ENCODE measurements at places on chromosomes 6 and 20.

- DNase-seq: no peak
These were observed 900.1 kb upstream of the CITED2 start for GRCh38 chr6:140274548-140274947.

DNA sequence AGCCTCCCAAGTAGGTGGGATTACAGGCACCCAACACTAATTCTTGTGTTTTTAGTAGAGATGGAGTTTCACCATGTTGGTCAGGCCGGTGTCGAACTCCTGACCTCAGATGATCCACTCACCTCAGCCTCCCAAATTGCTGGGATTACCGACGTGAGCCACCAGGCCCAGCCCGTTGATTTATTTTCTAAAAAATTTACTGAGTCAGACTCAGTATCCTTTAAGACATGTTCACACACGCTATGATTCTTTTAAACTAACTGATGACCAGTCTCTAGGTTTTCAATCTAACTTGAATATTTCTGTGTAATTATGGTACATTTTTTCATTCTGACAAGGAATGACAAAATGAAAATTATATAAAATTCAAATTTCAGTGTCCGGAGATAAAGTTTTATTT, 114.5 kb downstream of the MMUT start:
- no peak for DNase-seq

GRCh38 chr6:167760979-167761793, 65.5 kb upstream of the AFDN start:
- DNase-seq: no peak

DNA sequence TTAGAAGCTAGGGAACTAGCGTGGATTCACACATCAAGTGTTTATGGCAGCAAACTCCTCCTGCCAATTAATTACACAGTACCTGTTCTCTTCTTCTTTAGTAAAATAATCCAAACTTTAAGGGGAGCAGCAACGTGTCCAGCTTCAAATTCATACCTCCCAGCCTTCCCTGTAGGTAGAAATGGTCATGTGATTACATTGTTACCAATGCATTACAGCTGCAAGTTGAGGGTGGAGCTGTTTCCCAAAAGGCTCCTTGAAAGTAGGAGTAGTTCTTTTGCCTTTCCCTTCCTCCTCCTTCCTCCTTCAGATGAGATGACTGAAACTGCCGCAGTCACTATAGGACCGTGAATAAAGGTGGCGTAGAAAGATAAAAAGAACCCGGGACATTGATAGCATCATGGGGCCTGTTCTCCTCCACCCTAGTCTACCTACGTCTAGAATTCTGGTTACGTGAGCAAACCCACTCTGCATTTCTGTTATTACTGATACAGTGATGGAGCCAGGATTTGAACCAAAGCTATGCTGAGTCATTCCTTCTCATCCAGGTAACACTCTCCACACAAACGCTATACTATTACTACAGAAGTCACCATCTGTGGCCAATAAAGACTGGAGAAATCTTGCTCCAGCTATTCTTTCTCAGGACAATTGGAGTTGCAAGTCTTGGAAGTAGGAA, 18.2 kb downstream of the LINC00237 start:
- DNase-seq: no peak

DNA sequence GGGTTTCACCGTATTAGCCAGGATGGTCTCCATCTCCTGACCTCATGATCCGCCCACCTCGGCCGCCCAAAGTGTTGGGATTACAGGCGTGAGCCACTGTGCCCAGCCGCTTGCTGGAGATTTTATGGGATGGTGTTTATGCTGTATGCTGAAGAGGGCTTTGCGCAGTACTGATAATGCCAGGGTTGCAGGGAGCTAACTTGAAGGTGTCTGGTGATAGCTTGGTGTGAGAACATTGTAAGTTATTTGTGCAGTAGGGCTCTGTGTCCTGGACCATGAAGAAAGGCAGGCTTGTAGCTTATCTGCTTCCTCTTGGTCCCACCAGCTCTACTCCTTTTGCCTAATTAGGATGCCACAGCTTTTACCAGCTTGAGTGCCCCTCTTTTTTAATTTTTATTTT, 157.0 kb upstream of the DTNBP1 start:
- no peak for DNase-seq

DNA sequence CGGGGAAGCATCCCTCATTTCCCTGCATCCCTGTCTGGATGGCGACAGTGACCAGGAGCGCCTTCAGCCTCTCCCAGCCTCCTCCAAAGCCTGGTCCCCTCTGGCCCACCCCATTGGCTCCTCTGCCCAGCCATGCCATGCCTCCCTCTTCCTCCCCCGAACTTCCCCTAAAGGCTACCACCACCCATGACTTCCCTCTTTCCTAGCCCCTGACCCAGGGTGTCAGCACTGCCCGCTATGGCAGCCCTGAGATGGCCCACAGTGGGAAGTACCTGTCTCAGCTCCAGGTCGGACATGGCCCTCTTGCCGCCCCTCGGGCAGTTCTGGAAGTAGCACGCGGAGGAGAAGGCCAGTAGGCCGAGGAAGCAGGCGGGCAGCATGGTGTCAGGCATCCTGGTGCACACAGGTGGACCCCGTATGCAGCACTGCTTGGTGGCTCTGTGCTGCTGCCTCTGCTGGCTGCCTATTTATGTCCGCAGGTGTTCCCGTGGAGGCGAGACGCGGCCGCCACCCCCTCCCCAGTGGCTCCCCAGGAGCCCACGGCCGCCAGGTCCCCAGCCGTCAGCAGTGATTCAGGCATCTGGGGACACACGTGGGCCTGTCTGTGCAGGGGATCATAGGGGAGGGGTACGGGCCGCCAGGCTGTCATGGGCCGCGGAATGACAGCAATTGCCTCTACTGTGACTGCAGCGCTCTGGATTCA, at the start of gene AVP:
AVP (minus strand) TSS at position 442 of the 703 bp plus-strand sequence; CDS start at position 392, 50 bp downstream.
- DNase-seq: no peak

DNA sequence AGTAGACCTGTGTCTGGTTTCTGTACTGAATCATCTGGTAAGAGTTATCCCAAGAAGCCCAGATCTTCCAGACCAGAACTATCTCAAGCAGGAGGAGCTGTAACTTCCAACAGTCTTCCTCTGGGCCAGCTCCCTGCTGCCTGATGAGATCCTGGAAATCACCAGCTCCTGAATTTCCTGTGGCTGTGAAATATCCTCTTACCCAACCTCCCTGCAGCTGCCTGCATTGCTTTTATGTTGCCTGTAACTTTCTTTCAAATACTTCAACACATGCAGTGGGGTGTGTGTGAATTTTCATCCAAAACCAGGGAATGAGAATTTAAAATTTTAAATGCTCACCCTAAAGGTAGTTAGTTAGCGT, 160.5 kb upstream of the LAMP5 start:
- DNase-seq: no peak

GRCh38 chr6:158816329-158816728, 2.8 kb downstream of the EZR start:
- no peak for DNase-seq

GRCh38 chr6:38572186-38572813, 67.4 kb downstream of the BTBD9 start:
- DNase-seq: no peak

- DNase-seq: no peak
These were observed 67.3 kb downstream of the LY86 start for GRCh38 chr6:6655805-6656251.

DNA sequence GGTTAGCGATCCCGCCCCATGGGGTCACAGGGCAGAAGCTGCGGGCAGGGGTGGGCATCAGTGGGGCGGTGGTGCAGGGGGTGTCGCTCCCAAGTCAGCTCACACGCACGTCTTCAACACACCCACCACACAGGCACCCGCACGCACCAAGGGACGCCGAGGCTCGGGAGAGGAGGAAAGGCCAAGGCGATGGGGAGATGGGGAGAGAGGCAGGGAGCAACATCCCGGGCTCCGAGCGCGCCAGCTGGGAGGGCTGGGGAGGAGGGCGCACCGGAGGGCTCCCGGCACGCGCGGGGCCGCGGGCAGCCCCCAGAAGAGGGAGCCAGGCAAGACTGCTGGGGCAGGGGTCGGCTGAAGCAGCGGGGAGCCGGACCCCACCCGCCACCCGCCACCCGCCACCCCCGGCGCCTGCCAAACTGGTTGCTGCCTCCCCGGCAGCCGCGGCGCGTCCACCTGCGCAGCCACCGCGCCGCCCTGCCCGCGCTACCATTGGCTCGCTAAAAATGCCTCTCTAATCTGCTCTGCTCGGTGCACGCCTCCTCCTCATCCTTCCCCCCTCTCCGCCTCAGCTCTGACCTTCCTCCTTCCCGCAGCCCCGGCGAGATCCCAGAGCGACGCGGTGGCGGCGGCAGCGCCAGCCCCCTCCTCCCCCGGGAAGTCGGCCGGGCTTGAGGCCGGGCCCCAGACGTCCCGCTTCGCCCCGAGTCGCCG, at the start of gene PACSIN1:
PACSIN1 (plus strand) TSS at position 546 of the 711 bp plus-strand sequence. CDS start 60,230 bp downstream, outside the sequence.
- no peak for DNase-seq

DNA sequence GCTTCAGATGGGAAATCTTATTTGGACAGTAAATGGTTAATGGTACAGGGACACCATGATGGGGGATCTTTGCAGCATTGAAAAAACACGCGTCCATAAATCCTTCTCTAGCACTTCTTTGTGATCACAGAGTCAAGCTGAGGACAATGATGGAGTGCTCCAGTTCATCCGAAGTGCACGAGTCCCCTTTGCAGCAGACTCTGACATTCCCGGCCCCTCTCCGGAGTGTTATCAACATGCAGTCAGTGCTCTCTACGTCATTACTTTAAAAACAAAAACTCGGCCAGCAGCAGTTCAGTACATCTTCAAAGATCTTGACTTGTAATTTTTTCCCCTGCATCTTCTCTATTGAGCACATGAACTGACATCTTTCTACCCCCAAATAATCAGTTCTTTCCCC, 185.5 kb upstream of the AKAP12 start:
- DNase-seq: no peak

DNA sequence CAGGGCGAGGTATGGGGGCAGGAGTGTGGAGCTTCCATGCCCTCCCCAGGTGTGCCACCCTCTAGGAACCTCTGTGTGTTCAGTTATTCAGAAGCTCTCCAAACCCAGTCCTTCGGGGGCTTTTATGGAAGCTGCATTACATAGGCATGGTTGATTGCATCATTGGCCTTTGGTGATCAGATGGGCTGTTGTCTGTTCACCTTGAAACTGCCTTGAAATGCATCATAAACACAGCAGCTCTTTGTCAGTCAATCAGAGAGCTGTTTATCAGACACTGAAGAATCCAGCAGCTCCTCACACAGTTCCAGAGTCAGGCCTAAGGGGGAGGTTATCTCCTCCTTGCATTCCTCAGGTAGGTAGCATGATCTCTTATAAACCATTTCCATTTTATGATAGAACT, 62.4 kb downstream of the E2F3 start:
- no peak for DNase-seq

GRCh38 chr6:44831002-44831610, 443.6 kb downstream of the CDC5L start:
- no peak for DNase-seq

GRCh38 chr20:787825-788224, 19.5 kb upstream of the SLC52A3 start:
- DNase-seq: no peak

DNA sequence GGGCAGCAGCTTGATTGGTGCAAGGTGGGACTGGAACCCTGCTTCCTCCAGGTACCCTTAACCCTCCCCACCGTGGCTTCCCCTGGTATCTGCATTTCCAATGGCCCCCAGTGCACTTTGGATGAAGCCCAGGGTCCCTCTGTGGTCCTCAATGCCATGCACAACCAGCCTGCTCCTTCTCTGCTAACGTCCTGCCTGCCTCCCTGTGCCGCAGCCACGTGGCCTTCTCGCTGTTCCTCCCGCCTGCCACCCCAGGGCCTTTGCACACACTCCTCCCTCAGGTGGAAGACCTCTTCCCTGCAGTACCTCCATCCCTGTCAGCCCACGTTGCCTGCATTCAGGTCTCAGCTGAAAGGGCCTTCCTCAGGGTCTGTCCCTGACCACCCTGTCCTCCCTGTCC, 101.6 kb downstream of the BMP7 start:
- no peak for DNase-seq

- no peak for DNase-seq
These were observed 243.5 kb downstream of the SMOC2 start for GRCh38 chr6:168684471-168684870.

- DNase-seq: no peak
These were observed 280.4 kb downstream of the PTPRK start for GRCh38 chr6:128240024-128240428.

DNA sequence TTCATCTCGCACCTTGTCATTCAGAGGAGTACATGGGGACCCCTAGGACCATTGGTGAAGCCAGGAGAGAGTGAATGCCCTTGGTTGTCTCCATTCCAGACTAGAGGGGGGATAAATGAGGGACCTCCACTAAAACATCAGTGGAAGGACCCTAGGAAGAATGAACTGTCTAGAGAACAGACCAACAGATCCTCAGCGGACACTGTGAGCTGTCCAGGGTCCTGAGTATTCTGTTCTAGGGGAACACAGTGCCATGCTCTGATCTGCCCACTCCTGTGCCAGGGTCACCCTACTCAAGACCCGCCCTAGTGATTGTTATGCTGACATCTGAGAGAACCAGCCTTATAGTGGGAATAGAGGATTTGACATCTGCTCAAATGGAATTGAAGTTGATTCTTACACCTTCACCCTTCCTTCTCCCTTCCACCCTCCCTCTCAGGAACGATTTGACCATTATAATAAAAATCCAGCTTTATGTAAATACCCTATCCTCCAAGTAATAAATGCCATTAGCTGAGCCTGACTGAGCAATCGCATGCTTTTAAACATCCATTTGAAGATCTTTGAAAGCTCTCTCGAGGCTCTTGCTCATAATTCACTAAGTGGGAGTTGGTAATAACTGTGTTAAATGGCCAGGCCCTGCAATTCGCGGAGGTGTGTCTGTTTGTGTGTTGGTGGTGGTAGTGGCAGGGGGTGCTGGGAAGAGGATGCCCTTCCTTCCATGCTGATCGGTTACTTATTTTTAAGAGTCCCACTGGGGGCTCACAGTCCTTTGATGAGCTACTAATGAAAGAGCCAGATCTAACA, 43.6 kb upstream of the SLC32A1 start:
- DNase-seq: no peak

GRCh38 chr20:13249118-13249797, 28.2 kb downstream of the ISM1 start:
- DNase-seq: no peak

- no peak for DNase-seq
These were observed 400 bp downstream of the PAK1IP1 start for GRCh38 chr6:10695086-10695657.

DNA sequence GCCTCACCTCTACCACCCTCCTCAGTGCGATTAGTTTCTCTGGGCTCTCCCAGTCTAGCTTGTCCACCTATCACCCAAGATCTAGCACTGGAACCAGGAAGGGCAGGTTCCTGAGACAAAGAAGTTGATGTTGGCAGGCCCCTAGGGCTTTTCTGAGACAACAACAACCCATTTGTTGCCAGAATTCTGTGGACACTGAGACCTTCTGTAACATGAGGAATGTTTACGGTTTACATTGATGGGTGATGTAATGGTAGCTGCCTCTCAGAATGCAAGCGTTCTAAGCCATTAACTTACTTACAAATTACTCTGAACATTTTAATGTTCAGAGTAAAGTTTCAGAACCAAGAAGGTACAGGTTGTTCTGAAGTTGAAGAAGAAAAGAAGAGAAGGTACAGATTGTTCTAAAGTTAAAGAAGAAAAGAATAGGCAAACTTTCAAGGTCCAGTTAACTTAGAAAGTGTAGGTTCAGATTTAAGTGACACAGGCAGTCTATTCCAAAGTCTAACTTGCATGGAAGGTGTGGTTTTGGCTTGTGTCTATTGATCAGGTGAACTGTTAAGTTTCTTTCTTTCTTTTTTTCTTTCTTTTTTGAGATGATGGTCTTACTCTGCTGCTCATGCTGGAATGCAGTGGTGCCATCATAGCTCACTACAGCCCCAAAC, 3.7 kb upstream of the MED23 start:
- no peak for DNase-seq
